Tibial nerve (tissue), 4 donors: ENCODE measurements at places on chromosomes 13 and 19.

DNA sequence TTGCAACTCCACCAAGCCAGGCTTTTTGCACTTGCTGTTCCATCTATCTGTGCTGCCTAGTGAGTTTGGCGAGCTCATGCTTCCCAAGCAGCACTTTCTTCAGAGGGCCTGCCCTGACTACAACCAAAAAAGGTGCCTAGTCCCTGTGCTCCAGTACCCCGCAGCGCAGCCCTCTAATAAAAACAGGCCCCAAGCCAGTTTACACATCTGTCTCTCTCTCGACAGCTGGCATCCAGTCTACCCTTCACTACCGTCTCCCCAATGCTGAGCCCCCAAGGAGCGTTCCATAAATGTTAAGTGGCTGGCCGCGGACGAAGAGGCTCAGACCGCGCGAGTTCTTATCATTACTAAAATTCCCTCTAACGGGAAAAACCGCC, 512 bp downstream of the MED4 start:
- no peak for DNase-seq

- no peak for DNase-seq
Measured at GRCh38 chr19:28864577-28865042, 348.3 kb downstream of the UQCRFS1 start.

DNA sequence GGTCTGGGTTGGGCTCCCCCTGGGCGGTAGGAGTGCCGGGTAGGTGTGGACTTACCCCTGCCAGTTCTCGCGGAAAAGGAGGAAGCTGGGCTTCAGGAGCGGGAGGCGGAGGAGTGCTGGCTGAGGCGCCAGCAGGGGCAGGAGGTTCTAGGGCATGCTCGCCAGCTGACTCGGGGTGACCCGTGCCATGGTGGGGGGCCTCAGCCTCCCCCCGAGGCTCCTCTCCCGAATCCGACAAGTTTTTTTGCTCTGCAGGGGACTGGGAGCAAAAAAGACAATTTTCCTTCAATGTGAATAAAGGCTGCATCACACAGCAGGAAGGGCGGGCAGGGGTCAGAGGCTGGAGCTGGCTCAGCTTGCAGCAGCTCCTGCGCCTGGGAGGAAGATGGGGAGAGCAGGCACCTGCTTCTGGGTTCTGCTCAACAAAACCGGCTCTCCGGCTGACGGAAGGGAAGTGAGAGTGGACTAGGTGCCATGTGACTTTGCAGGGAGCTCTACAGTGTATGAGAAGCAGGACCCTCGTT, 26.5 kb downstream of the RANBP3 start:
- DNase-seq = no peak

GRCh38 chr19:33394006-33394722, 20.7 kb downstream of the CEBPG start:
- peak; percentile 65 for DNase-seq

- DNase-seq = no peak
Measured at GRCh38 chr19:5652261-5652660, 28.1 kb downstream of the MICOS13 start.

DNA sequence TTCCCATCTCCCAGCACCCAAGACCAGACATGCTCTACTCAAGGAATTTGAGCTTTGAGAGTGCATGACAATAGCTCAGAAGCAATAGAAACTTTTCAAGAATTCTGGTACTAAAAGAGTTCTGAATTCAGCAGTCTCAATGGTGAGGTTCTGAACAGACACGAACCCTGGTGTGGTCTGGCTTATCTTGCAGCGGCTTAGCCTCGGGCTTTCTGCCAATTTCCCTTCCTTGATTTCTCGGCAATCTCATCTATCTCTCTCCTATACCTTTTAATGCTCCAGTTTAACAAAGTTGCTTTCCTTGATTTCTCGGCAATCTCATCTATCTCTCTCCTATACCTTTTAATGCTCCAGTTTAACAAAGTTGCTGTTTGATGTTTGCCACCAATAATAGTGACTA, 174.6 kb downstream of the SPRY2 start:
- DNase-seq = no peak

GRCh38 chr13:109922518-109922917, 136.1 kb upstream of the IRS2 start:
- DNase-seq = no peak

DNA sequence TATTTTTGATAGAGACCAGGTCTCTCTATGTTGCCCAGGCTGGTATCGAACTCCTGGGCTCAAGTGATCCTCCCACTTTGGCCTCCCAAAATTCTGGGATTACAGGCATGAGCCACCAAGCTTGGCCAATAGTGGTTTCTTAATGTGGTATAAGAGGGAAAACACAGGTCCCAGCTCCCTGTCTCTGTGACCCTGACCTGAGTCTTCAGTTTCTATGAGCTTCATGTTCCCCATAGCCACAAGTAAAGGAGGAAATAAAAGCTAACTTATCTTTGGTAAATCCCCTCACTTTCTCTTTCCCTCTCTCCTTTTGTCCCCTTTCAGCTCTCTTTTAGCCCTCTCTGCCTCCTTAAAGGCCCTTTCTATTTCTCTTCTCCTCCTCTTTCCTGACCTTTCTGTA, 50.3 kb downstream of the ABCC4 start:
- DNase-seq = no peak

DNA sequence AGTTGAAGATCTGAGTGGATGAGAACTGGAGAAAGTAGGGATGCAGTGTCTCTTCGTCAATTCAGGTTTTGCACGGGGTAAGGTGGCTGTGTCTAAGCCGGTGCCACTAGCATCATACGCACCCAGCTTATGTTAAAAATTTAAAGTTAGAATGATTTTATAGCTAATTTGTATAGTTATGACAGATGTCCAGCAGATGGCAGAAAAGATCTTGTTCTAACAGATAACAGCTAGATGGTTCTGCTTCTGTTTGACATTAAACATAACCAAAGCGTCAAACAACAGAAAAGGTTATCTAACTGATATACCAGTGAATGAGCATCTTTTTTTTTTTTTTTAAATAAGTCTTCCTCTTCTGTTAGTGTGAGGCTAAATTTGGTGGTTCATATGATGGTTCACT, 18.8 kb upstream of the EDDM13 start:
- DNase-seq = no peak

GRCh38 chr19:1471515-1472160, 7.4 kb downstream of the C19orf25 start:
- DNase-seq = no peak

DNA sequence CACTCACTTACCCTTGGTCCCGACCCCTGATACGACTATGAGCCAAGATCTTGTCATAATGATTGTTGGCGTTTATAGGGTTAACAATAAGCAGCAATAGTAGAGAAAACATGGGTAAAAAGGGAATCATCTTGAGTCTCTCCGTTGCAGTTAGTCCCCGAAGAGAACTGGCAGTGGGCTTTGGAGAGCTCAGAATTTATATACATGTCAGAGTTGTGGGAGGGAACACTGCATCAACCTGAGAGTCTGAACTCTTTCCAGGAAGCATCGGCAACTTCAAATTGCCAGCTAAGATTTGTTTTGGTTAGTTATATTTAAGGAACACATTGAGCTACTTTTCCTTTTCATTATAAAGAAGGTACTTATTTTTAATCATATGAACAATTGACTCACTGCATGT, at the start of gene POSTN:
Gene POSTN, minus strand, starts transcription at position 172 of the 400 bp plus-strand sequence. Its CDS starts 42 bp downstream, at position 130.
- DNase-seq = no peak

DNA sequence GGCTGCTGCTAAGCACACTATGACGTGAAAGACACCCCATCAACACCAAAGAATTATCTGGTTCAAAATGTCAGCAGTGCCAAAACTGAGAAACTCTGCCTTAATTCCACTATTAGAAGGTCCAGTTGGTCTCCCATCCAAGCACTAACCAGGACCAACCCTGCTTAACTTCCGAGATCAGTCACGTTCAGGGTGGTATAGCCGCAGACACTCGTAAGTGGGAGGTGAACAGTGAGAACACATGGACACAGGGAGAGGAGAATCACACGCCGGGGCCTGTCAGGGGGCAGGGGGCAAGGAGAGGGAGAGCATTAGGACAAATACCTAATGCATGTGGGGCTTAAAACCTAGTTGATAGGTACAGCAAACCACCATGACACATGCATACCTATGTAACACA, 83.4 kb downstream of the C13orf42 start:
- no peak for DNase-seq

- no peak for DNase-seq
Measured at GRCh38 chr13:86907156-86907555, 764.0 kb upstream of the SLITRK5 start.

GRCh38 chr19:6856749-6857372, 30.5 kb upstream of the ADGRE1 start:
- DNase-seq = no peak

DNA sequence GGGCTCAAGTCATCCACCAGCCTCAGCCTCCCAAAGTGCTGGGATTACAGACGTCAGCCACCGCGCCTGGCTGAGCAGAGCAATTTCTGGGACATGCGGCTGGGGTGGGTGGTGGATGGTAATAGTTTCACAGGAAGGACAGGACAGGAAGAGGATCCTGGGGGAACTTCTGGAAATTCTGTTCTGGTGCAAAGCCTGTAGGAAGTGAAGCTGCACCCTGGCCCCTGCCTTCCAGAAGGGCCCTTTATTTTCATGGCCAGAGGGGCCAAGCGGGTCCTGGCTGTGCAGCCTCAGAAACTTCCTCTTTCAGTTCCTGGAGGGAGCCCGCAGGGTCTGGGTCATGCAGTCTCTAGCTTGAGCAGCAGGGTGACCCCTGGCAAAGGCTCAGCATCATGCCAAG, 15.7 kb downstream of the FEM1A start:
- DNase-seq = no peak

GRCh38 chr13:19586904-19587634, 25.7 kb upstream of the TPTE2 start:
- no peak for DNase-seq

DNA sequence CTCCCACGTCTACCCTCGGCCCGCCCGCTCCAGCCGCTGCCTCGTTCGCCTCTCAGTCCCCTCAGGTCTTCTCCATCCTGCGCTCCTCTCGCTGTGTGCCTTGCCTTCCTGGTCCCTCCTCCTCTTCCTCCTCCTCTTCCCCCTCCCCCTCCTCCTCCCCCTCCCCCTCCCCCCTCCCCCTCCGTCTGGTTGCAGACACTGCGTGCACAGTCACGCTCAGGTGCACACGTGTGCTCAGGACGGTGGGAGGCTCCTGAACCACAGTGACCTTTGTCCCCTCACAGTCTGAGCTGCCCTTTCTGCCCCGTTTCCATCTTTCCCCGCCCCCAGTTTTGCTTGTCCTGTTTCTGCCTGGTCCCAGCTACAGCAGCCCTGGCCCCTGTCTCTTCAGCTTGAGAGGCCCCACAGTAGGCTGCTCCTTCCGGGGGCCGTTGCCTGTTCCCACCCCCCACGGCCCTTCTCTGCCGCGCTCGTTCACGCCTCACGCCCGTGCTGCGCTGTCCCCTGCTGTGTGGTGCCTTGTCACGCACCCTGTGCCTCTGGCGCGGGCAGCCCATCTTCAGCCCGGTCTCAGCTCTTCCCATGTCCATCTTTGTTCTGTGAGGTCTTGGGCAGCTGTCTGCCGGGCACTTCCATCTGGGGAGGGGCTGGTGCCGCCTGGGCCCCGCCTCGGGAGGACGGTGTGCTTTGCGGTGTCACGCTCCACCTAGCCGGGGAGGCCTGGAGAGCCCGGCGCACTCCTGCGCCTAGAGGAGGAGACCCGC, 13.8 kb upstream of the RPS15 start:
- no peak for DNase-seq

GRCh38 chr13:60332682-60333081, 64.3 kb upstream of the TDRD3 start:
- DNase-seq = no peak

GRCh38 chr13:74867460-74867859, 614.5 kb downstream of the TBC1D4 start:
- no peak for DNase-seq

DNA sequence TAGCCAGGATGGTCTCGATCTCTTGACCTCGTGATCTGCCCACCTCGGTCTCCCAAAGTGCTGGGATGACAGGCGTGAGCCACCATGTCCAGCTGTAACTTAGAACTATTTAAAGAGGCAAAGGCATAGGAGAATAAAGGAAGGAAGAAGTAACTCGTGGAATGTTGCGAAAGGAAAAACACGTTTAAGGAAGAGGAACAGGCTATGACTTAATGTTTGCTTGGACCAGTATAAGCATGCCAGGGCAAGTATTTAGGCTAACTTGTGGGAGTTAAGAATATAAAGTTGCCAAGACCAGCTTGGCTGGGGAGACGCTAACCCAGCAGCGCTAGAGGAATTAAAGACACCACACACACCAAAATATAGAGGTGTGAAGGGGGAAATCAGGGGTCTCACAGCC, 33.5 kb downstream of the ZNF844 start:
- DNase-seq = no peak

- DNase-seq = no peak
Measured at GRCh38 chr19:2503521-2504109, 27.7 kb downstream of the GADD45B start.

- DNase-seq = no peak
Measured at GRCh38 chr19:45729800-45730290, 851 bp downstream of the FBXO46 start.

DNA sequence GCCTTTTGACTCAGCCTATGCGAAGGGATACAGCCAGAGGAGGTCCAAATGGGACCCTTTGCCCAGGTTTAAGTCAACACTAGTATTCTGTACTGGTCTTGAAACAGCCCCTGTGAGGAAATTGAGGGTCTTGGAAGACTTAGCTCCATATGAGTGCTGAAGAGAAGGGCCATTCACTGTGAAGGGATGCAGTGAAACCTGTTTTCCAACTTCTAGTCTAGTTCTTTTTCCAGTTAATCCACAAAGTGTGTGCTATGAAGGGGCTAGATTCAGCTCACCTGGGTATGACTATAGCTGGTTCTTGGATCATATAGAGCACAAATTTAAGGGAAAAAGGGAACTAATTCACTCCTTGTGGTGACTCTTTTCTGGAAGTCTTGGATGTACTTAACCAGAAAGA, 4.0 kb downstream of the ZBTB32 start:
- DNase-seq = no peak

DNA sequence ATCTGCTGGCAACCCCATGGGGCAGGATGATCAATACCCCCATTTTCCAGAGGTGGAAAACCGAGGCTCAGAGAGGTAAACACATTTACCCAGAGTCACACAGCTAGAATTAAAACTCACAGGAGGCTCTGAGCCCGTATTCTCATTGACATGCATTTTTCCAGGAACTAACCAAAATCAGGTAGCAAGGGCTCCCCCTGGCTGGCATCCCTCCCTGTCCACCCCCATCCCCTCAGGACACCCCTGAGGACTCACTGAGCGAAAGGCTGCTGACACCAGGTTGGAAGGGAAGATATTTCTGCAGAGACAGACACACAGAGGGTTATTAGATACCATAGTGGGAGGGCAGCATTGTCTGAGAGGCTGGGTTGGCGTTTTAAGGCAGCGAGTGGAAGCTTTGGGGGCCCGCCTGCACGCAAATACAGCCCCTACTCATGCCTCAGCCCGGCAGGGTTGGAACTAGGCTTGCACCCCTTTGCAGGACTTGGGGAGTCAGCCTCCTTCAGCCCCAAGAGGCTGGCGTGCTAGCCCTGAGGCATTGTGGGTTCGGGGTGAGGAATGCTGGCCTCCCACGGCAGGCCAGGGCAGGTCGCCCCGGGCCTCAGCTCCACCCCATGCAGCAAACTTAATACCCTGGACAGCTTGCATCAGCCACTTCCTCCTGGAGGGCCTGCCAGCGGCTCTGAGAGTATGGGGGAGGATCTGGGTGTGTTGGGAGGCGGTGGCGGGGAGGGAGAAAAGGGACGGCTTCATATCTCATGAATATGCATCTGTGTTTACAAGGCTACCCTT, 3.9 kb downstream of the SLC1A5 start:
- peak; percentile 62 for DNase-seq

GRCh38 chr19:32976223-32976805, 4.3 kb downstream of the FAAP24 start:
- DNase-seq = peak; percentile 84

- DNase-seq = no peak
Measured at GRCh38 chr19:19077103-19077502, 13.3 kb downstream of the SLC25A42 start.
